CD4-positive, alpha-beta T cell treated with Interleukin-6 at 100 ng/mL for 8 hours (primary cell): ENCODE measurements at places on chromosomes 2 and 18.

DNA sequence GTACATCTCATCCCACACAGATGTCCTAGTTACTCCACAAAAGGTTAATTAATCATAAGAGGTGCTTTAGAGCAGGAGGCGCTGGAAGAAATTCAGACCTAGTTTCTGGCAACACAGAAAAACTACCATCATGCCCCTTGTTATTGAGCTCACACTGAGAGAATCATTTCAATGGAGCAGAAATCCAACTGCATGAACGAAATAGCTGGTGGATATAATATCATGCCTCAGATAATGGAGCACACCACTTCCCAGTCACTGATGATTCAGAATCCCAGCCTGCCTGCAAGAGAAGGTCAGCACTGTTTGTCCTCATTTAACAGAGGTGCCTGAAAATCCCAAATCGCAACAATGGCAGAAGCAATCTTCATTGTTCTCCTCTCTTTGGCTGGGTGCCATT lies 125.8 kb upstream of the CREB1 start:
- DNase-seq = no peak

DNA sequence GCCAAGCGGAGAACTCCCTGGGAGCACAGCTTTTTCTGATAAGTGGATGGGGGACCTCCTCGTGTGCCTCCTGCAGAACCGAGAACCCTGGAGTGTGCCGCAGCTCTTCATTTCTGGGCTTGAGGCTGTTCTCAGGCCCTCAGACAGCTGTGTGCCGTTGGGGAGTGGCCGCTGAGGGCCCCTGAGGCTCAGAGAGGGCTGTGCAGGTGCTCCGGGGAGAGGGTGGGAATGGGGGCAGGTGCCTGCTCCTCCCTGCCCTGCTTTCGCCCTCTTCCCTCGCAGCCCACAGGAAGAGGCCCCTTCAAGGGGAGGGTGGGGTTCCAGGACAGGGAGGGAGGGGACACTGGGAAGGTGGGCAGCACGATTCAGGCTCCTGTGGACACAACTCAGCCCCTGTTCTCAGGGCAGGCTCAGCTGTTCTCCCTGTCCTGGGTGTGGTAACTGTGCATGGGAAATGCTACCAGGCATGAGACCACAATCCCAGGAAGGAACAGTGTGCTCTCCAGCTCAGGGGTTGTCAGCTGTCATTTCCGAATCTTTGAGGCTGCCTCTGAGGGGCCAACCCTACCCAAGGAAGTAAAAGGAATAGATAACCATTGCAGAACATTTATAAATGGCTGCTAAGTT lies 11.3 kb downstream of the LCT start:
- no peak for DNase-seq

DNA sequence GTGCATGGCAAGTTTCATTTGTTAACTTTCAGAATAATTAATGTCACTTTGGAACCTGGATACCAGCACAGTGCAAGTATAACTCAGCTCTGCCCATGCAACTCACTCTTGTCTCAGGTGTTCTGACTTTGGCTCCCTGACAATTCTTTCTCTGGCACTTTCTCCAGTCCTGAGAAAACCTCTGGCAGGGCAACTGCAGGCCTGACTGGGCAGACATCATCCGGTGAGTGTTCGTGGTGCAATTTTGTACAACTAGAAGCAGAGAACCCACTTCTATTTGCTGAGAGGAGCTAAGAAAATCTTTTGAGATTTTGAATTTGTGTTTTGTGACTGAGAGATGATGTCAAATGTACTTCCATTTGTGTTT lies 143.0 kb downstream of the AQP4 start:
- no peak for DNase-seq

GRCh38 chr2:55112229-55113031 lies 62.2 kb upstream of the RTN4 start:
- no peak for DNase-seq

GRCh38 chr2:215904101-215904500 lies 109.2 kb downstream of the MREG start:
- DNase-seq = no peak

DNA sequence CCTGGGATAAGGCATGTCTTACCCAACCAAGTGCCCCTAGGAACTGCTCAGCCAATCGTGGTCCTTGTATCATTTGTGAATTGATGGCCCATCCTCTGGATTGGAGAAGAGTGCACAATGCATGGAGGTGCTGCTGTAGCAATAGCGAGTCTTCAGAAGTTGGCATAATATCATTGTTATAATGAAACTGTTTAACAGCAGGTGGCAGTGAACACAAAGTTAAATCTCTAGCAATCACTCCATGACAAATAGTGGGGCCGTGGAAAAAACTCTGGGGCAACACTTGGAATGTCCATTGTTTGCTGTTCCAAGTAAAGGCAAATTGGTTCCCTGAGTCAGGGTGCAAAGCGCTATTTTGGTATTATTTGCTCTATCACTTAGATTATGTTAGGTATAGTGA lies 11.4 kb downstream of the REG1A start:
- DNase-seq = no peak

DNA sequence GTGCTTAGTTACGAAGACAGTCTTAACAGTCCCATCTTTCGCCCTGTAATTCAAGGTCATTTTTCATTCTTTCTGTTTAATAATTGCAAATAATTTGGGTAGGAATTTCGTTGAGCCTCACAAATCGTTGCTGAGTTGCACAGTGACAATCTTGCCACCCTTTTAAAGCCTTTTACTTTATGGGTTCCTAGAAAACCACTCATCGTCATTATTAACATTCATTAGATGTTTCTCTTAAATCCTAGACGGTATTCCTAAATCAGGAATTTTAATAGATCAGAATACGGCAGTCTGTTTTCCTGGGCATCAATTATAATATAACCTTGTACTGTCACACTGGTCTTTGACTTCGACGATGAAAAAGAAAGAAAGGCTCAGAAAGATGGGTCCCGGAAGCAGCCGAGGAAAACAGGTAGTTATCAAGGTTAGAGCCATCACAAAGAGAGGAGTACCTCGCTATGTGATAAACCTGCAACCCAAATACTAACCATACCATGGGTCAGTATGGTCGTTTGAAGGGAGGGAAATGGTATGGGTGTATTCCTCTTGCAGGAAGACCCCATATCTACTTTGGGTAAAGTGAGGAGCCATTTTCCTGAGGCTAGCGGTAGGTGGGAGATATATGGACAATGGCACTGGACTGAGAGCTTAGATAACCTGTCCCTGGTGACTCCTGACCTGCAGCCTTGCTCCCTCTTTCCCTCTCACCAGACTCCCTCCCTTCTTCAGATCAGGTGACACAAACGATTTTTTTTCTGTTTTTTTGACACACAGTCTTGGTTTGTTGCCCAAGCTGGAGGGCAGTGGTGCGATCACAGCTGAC lies 981 bp upstream of the SF3B1 start:
- no peak for DNase-seq

- DNase-seq = no peak
Measured at GRCh38 chr2:22124003-22124402, 1000.2 kb downstream of the TDRD15 start.

DNA sequence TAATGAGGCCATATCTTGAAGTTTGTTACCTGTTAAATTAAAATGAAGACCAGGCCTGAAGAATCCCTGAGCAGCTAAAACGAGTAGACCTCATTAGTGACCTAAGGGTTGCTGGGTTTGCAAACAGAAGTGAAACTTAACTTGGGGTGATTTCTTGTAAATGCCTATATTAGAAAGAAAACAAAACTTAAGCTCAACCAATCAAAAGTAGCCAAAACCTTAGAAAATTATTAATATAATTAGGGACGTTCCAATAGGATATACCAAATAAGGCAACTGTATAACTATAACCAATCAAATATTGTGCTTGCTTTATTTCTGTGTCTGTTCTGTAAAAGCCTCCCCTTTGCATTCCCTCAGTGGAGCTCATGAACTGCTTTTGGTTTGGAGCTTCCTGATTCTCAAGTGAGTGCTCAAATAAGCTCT lies 137.9 kb upstream of the VRK2 start:
- no peak for DNase-seq

DNA sequence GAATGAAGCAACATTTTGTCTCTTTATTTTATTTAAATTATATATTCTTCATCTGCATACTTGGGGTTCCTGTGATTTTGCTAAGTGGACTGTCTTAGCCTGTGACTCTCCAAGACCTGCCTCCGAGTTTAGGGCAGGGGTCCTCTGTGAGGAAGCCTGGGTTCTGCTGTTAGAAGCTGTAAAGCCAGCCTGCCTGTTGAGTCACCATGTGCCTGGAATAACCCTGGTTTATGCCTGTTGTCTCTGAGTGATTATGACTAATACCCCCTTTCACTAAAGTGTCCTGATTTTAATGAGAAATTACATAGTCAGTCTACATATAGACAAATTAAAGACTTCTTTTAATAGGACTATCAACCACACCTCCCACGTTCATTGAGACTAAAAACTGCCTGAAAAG lies 369.1 kb downstream of the ZNF521 start:
- DNase-seq = no peak

GRCh38 chr2:66700677-66701066 lies 265.7 kb downstream of the MEIS1 start:
- DNase-seq = no peak

DNA sequence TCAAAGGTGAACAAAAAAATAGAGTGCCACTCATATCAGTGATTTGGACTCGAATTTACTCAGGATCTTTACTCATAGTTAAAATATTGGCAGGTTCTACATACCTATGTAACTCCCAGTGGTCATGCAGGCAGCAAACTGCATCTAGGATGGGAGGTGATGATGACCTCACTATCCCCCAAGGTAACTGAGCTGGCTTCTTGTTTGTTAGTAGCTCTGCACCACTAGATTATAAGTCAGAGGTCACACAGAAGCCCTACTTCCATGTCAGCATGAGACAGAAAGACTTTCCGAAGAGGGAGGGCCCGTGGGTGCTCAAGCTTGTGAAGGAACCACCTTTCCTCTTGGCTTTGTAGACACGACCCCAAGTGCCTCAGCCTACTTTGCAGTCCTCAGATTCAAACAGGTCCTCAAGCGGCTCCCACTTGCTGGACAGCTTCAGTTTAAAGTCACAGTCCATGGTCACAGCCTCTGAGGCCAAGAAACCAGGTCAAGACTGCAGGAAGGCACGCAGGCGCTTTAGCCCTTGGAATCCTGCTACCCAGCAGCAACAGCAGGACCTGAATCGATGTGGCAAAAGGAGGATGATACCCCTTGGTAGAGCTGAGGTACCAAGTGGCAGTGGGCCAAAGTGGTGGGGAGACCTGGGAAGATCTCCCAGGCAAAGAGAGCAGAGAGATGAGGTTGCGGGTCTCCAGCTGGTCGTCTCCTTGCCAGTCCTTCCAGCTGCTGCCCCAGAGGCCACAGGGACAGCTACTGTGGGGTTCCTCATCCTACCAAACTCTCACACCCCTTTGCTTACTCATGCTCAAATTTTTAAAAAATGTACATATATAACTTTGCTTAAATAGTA lies 4.3 kb downstream of the NTSR2 start:
- DNase-seq = no peak

- no peak for DNase-seq
Measured at GRCh38 chr18:376311-376710, 108.5 kb upstream of the THOC1 start.

DNA sequence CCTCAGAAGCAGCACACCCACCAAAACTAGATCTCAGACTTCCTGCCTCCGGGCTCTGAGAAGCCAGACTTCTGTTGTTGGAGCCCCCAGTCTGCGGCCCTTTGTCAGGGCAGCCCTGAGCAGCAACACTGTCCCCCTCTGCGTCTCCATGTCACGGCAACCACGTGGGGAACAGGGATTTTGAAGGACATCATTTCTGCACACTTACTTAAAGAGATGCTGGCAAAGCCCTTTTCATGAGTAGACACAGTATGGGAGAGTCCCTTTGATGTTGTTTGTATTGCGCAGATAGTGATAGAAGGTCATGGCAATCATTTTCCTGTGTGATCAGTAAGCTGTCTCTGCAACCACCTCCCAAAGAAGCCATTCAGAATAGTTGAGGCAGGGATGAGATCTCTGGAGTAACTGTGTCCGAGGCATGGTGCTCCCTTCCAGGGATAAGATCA lies 69.1 kb upstream of the ID2 start:
- DNase-seq = no peak

- DNase-seq = no peak
Measured at GRCh38 chr2:7880566-7880965, 801.3 kb upstream of the ID2 start.

DNA sequence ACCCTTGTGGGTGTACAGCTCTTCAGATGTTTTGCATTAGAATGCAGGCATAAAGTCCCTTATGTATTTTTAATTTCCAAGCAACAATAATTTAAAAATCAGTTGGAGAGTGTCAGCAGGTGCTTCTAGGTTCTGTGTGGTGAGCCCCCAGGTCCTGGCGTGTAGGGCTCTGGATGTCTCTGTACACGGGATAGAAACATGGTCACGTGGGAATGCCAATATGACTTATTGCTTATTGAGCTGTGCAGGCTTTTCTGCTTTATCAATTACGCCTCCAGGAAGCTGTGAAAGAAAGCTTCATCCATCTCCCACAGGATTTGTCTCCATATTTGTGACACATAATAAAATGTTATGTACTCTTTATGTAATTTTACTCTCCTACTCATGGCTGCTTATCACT lies 37.8 kb downstream of the PRELID3A start:
- DNase-seq = no peak

- no peak for DNase-seq
Measured at GRCh38 chr2:121258051-121258450, 27.0 kb downstream of the TFCP2L1 start.
